ENCODE measurements at places on chromosomes 16 and 17. TPM values are rescaled to one million over a fixed set of nuclear protein-coding genes. Genes with fewer than 3 reads are reported as not detected.

- DNase-seq = no peak
Measured at GRCh38 chr16:1903845-1904840, 14.1 kb downstream of the HS3ST6 start.

DNA sequence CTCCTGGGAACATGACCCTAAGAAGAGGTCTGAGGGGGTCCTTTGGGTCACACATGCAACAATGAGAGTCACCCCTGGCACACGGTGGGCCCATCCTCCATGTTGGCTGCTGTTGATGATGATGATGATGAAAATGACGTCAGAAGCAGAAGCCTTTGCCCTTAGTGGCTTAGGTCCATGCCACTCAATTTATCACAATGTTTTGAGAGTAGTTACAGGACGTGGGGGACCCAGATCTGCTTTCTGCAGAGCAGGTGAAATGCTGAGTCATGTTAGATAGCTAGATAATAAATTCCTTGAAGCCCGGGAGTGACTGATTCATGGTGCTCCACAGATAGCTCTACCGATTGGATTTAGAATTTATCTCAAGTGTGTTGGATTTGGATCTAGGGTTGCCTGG lies 53.9 kb downstream of the VPS35L start:
- no peak for DNase-seq

GRCh38 chr17:3818786-3819185 lies 17.8 kb upstream of the ITGAE start:
- DNase-seq = peak; percentile 22

DNA sequence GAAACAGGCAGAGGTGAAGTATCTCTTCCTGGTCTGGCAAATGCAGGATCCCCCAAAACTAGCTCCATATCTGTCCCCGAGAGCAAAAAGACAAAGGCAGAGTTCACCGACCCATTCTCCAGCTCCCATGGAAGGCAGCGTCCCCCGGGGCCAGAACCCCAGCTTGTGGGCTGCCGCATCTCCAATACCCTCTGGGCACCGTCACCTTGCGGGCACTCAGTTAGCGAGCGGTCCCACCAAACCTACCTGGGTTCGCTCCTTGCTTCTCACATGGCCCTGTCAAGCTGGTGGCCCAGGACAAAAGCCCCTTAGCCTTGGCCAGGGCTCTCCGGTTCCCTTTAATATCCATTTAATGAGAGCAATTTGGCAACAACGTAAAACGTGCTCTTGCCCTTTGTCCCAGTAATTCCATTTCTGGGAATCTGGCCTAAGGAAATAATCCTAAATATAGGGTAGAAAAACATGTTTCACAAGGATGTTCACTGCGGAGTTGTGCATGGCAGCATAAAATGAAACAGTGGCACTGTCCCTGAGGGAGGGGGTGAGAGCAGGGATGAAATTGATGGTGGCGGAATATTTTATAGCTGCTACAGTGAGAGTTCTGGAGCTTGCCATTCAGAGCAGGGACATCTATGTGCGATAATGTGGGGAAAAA lies 157.1 kb downstream of the CMIP start:
- no peak for DNase-seq

Gene CTF1
- total RNA-seq = 0.47 TPM

Gene CD68
- total RNA-seq = 26.7 TPM

Data from activated CD8-positive, alpha-beta memory T cell treated with anti-CD3 and anti-CD28 coated beads, Interleukin-2, amount 10 ng/mL, durations not matched to agents 7 days and 5 days (primary cell).